Immature natural killer cell (primary cell): ENCODE measurements at places on chromosomes 6 and 20. TPM values are rescaled to one million over a fixed set of nuclear protein-coding genes. Genes with fewer than 3 reads are reported as not detected.

GRCh38 chr6:147841547-147842148 is 333.2 kb downstream of the SAMD5 start:
- H3K4me3 ChIP-seq: no peak overlapping the region
- no peaks in the 10 kb centered on the region for H3K27me3 ChIP-seq
- no peaks in the 10 kb centered on the region for H3K4me1 ChIP-seq
- DNase-seq: no peak
- no peaks in the 10 kb centered on the region for H3K36me3 ChIP-seq

DNA sequence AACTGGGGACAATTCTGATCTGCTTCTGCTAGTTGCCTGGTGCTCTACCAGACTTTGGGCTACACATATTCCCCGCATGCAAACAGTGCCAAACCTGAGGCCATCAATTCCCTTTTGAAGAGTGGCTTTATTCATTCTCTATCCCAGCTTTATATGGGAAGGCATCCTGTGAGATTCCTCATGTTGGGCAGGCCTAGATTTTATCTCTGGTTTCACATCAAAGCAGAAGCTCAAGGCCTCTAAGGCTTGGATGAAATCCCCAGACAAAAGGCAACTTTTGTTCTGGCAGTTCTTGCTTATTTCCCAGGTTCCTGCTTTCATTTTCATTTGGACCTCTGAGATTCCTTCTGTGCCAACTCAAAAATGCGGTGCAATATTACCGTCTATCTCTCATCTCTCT is 648.8 kb downstream of the QKI start:
- no peak overlapping the region for H3K4me3 ChIP-seq
- no peaks in the 10 kb centered on the region for H3K4me1 ChIP-seq
- peaks cover 4% of the 10 kb centered on the region for H3K27me3 ChIP-seq
- DNase-seq: no peak

DNA sequence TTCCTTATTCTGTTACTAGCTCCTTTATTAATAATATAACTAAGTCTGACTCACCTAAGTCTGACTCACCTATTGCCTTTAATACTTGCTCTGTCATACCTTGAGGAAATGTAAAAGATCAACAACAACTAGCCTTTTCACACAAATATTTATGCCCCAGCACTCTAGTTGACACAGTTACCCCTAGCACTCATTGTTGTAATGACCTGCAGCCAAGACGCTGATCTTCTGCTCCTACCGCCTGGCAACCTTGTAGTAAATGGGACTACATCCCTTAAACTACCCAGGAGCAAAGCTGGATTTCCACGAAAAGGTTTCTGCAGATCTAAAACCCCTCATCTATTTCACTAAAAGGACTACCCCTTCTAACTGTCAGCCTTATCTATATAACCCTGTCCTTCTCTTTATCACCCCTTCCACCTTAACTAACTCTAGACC is 90.0 kb downstream of the PLG start:
- no peak overlapping the region for H3K4me3 ChIP-seq
- no peak for DNase-seq
- no peak overlapping the region for H3K27ac ChIP-seq
- peaks cover 3% of the 10 kb centered on the region for H3K27me3 ChIP-seq

DNA sequence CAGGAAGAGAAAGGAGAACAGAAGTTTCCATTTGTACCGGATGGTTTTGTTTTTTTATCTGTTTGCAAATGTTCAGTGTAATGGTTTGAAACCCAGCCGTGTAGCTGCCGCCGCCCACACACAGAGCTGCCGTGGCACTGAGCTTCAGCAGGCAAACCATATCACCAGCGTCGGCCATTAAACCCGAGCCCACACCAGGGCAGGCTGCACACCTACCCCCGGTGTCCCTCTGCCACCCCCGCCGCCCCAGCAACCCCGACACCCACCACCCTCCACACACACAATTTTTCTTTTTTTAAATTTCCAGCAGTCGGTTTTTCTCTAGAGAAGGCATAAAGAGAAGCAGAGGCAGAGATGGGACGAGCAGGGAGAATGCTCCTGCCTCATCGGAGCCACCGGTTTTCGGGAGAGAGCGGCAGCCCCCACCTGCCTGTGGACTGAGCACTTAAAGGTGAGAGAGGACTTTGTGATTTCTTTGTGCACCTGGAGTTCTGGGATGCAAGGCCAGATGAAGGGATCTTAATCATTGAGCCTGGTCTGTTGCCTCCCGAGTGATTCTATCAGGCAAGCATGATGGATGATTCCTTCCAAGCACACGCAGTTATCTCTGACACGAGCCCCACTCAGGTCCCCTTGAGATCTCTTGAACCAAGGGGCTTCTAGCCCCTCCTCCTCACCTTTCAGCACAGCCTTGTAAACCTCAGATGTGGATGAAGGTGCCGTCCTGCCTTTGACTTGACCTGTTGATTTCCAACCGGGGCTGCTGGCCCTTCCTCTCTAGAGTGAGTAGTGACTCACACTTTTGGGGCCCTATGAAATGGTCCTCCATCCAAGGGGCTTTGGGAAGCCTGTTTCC is 17.5 kb upstream of the ZNF831 start:
- peaks cover 21% of the 10 kb centered on the region for H3K27me3 ChIP-seq
- peak overlapping the region; percentile 70 for H3K27ac ChIP-seq
- no peaks in the 10 kb centered on the region for H3K36me3 ChIP-seq

GRCh38 chr6:170247178-170247701 is 43.6 kb downstream of the DLL1 start:
- H3K36me3 ChIP-seq: no peaks in the 10 kb centered on the region
- no peak overlapping the region for H3K4me3 ChIP-seq
- no peak for DNase-seq
- H3K27me3 ChIP-seq: peaks cover 13% of the 10 kb centered on the region
- H3K27ac ChIP-seq: no peak overlapping the region

- H3K4me3 ChIP-seq: no peak overlapping the region
- DNase-seq: no peak
- peaks cover 2% of the 10 kb centered on the region for H3K27me3 ChIP-seq
Observed at GRCh38 chr6:26296857-26297648, 67.9 kb upstream of the BTN3A2 start.

DCDC2 gene
- not detected for polyA plus RNA-seq

- H3K36me3 ChIP-seq: no peaks in the 10 kb centered on the region
- no peak overlapping the region for H3K27ac ChIP-seq
- no peak overlapping the region for H3K4me3 ChIP-seq
- no peaks in the 10 kb centered on the region for H3K4me1 ChIP-seq
- no peak for DNase-seq
- no peaks in the 10 kb centered on the region for H3K27me3 ChIP-seq
Observed at GRCh38 chr6:165439928-165440554, 130.6 kb upstream of the C6orf118 start.

- no peaks in the 10 kb centered on the region for H3K36me3 ChIP-seq
- peaks cover 12% of the 10 kb centered on the region for H3K27me3 ChIP-seq
- H3K4me1 ChIP-seq: no peaks in the 10 kb centered on the region
- H3K4me3 ChIP-seq: no peak overlapping the region
- H3K27ac ChIP-seq: no peak overlapping the region
- DNase-seq: no peak
Observed at GRCh38 chr6:39958947-39959346, 24.7 kb upstream of the MOCS1 start.

DNA sequence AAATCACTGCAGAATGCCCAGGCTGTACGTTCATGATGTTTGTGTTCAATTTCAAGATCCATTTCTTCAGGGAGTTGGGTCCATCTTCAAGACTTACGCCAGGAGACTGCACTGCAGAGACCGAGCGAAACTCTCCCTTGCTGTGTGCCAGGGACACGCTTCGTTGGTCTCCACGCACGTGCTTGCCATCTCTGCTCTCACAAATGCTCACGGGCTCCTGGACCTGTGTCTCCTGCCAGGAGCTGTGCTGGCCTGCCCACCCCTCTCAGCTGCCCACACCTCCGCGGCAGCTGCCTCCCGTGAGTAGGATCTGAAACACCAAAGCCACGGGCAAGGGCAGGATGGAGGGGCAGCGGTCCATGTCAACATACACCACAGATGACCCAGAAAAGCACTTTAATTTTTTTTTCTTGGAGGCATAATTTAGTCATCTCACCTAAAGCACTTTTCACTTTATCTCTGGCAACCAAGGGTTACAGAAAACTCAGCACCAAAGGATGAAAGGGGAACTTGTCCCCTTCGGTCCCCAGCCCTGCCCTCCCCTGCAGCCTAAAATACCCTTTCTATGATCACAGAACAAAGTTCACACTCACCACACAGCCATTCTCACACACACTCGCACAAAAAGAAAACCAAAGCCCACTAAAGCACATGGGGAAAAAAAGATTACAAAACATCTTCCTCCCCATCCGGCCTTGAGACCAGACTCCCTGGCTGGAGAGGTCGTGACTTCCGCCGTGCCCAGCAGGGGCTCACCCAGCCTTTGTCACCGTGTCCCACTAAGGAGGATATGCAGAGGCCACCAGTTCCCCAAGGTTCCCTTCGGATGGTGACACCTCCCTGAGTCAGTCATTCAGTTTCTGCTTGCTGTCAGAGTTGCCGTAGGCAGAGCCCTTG is 137.9 kb downstream of the AGPAT4 start:
- H3K4me1 ChIP-seq: no peaks in the 10 kb centered on the region
- DNase-seq: no peak
- no peak overlapping the region for H3K27ac ChIP-seq
- H3K36me3 ChIP-seq: peaks cover 27% of the 10 kb centered on the region

SMLR1 gene
- polyA plus RNA-seq: not detected

- no peaks in the 10 kb centered on the region for H3K4me1 ChIP-seq
- no peak overlapping the region for H3K27ac ChIP-seq
- peaks cover 4% of the 10 kb centered on the region for H3K27me3 ChIP-seq
- no peak for DNase-seq
Observed at GRCh38 chr20:44536175-44536574, 14.3 kb upstream of the SERINC3 start.

C20orf141 gene
- polyA plus RNA-seq: not detected

GRCh38 chr20:37803438-37804307 is 99.3 kb upstream of the VSTM2L start:
- H3K36me3 ChIP-seq: peaks cover 3% of the 10 kb centered on the region
- DNase-seq: no peak
- peaks cover 52% of the 10 kb centered on the region for H3K4me1 ChIP-seq
- H3K27me3 ChIP-seq: peaks cover 7% of the 10 kb centered on the region

- H3K36me3 ChIP-seq: no peaks in the 10 kb centered on the region
- H3K4me1 ChIP-seq: no peaks in the 10 kb centered on the region
- H3K27ac ChIP-seq: no peak overlapping the region
Observed at GRCh38 chr20:48329676-48330664, 497.8 kb downstream of the PREX1 start.

TGM3 gene
- polyA plus RNA-seq: not detected

- peaks cover 11% of the 10 kb centered on the region for H3K27me3 ChIP-seq
- no peak overlapping the region for H3K4me3 ChIP-seq
- peaks cover 16% of the 10 kb centered on the region for H3K4me1 ChIP-seq
- H3K27ac ChIP-seq: no peak overlapping the region
- H3K36me3 ChIP-seq: no peaks in the 10 kb centered on the region
Observed at GRCh38 chr6:8278562-8278961, 156.8 kb downstream of the SLC35B3 start.

DNA sequence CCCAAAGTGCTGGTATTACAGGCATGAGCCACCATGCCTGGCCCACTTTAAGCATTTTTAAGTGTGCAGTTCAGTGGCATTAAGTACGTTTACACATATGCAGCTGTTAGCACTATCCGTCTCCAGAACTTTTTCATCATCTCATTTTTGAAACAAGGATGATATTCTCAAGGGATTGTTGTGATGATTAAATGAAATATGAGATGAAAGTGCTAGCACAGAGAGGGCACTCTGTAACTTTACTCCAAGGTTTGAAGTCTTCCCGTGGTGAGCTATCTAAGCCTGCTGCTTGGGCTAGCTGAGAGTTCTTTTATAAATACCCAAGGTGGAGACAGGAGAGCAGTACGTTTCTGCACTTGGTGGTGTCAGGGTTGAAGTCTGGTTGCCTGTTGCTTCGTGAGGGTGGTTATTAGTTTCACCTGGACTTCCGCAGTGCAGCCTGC is 6.6 kb downstream of the TM9SF4 start:
- H3K4me3 ChIP-seq: no peak overlapping the region
- H3K27me3 ChIP-seq: no peaks in the 10 kb centered on the region
- peaks cover 35% of the 10 kb centered on the region for H3K4me1 ChIP-seq
- no peaks in the 10 kb centered on the region for H3K36me3 ChIP-seq
- no peak for DNase-seq
- H3K27ac ChIP-seq: no peak overlapping the region

GRCh38 chr6:87993356-87993755 is 54.3 kb upstream of the SPACA1 start:
- no peaks in the 10 kb centered on the region for H3K4me1 ChIP-seq
- DNase-seq: no peak
- H3K4me3 ChIP-seq: no peak overlapping the region
- H3K36me3 ChIP-seq: no peaks in the 10 kb centered on the region

DNA sequence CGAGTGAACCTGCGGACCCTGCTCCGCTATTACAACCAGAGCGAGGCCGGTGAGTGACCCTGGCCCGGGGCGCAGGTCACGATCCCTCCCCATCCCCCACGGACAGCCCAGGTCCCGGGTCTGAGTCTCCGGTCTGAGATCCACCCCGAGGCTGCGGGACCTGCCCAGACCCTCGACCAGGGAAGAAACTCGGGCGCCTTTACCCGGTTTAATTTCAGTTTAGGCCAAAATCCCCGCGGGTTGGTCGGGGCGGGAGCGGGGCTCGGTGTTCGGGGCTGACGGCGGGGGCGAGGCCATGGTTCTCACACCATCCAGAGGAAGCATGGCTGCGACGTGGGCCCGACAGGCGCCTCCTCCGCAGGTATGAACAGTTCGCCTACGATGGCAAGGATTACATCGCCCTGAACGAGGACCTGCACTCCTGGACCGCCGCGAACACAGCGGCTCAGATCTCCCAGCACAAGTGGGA is 46.9 kb upstream of the TRIM26 start:
- H3K36me3 ChIP-seq: no peaks in the 10 kb centered on the region
- no peaks in the 10 kb centered on the region for H3K27me3 ChIP-seq
- H3K4me1 ChIP-seq: peaks cover 17% of the 10 kb centered on the region
- peak; percentile 21 for DNase-seq
- H3K27ac ChIP-seq: peak overlapping the region; percentile 83

DNA sequence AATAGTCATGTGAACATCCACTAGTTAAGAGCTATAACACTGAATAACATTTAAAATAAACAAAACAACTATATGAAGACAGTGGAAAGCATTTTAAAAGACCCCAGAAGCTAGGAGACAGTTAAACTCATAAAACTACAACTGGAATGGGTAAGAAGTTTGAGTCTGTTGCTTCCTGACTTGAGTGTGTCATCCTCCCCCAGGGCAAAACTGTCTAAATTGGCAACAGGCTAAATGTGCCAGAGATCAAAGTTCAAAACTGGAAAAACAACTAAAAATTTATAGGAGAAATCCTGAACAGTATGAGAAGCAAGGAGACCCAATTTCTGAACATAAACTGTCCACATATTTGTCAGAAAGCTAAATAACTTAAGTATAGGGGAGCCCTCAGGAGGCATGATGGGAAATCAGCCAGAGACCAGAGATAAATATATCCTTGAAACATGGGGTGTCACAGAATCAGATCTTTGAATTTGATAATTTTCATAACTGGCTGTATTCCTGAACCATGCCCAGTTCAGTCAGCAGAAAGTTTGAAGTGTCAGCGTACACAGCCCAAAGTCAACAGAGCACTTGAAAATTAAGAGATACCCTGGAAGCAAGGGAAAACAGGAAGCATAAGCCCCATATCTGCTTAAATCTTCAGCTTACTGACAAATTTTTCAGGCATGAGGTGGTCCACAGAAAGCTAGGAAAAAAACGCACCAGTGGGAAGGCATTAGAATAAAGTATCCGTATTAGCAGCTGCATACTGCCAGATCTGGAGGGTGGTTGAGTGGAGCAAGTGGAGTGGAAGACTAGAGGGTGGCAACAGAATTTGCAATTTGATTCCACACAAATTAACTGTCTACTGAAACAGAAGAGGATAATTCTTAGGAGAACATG is 516.1 kb upstream of the MAN1A1 start:
- peaks cover 2% of the 10 kb centered on the region for H3K27me3 ChIP-seq
- H3K4me1 ChIP-seq: no peaks in the 10 kb centered on the region
- DNase-seq: no peak
- no peak overlapping the region for H3K4me3 ChIP-seq
- H3K36me3 ChIP-seq: no peaks in the 10 kb centered on the region
- H3K27ac ChIP-seq: no peak overlapping the region
